LoVo (cell line): ENCODE measurements at places on chromosomes 1 and 21.

GRCh38 chr1:19505693-19506457 is 20.5 kb upstream of the CAPZB start:
- DNase-seq = no peak

- no peak for DNase-seq
Observed at GRCh38 chr1:157880621-157881020, 39.0 kb upstream of the CD5L start.

DNA sequence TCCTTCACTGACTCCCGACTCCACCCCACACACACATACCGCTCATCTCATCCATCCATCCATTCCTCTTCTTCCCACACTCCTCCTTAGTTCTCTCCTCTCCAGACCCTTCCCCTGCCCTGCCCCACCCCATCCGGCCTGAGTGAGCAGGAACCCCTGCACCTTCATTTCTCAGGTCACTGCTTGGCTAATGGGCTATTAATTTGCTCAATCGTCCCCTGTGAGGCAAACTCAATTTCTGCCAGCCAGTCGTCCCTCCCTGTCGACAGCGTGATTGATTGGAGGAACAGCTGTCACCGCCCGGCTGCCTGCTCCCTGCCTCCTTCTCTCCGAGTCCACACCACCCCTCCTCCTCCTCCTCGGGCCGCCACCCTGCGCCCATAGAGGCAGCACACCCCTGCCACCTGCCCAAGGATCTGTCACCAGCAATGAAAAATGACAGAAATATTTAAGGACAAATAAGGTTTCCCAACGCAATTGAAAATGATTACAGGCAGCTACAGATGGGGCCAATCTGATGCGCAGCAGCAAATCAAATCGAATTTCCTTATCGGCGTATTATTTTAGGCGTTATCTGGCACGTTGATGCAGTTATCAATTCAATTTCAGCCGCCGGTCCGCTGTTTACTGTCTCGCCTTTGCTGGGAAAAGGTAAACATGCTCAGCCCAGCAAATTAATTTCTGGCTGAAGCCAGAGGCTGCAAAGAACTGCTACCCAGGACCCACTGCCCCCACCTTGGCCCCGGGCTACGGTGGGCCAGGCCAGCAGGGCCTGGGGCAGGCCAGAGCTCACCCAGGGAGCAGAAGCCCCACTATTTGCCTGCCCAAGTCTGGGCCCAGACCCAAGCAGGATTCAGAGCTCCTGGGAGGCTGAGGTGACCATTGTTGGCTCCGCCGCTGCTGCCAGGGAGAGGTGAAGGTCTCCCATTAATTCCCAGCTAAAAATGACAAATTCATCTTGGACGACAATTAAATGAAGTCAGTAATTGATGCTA is 71.3 kb downstream of the TMEM53 start:
- no peak for DNase-seq

DNA sequence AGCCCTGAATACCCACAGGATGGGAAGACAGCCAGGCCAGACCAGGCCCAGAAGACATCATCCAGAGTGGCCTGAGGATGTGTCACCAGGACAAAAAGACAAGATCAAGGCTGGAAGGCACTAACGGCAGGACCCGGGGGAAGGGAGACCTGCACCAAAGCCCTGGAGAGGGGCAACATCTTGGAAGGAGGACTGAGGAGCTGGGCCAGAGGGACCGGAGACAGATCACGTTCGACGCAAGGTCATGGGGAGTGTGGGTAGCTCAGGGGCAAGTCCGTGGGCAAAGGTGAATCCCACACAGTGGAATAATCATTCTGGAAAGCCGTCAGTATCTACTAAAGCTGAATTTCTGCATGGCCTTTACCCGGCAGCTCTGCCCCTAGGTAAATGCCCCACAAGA is 478.6 kb downstream of the MATN1 start:
- no peak for DNase-seq

GRCh38 chr1:109158433-109158832 is 44.5 kb downstream of the ELAPOR1 start:
- DNase-seq = no peak

- DNase-seq = no peak
Observed at GRCh38 chr1:32897082-32898049, 3.8 kb downstream of the TMEM54 start.

- DNase-seq = no peak
Observed at GRCh38 chr21:42706765-42707164, 53.3 kb downstream of the PDE9A start.

DNA sequence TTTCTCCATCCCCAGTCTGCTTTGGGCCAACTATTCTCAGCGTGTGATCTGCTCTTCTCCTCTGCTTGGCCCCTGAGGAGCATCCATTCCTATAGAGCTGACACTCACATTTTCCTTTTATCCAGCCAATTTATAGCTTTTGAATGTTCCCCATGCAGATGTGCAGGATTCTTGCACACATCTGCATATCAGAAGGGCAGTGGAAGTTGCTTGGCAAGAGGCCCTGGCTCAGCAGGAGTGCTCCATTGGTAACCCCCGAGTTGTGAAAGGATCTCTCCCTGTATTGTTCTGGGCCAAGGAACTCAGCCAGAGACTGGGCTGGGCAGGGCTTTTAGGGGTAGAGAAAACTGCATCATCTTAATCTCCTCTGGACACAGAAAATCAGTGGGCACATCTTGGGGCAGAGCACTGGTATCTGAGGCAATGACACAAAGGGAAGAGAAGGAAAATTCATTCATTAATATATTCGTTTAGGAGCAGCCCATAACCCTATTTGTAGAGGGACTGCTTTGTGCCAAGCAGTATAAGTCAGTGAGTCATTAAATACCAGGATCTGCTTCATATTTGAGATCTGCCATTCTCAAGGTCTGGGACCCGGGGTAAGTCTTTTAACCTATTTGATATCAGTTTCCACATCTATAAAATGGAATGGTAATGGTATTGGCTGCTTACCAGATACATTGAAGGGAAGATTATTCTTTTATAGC is 31.0 kb upstream of the BEND5 start:
- no peak for DNase-seq

DNA sequence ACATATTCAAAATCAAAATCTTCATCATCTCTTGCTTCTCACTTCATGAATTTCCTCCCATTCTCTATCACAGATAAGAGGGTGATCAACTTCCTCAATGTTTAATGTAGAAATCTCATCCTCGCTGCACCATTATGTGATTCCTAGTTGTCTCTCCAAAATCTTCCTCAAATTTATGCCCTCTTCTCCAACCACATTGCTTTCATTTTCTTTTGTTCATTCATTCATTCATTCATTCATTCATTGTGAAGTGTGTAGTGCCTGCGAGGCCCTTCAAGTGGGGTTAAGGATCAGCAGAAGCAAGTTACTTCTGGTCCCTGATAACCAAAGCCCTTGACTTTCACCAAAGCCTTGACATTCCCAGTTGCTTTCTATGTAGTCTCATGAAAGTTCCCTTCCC is 33.5 kb upstream of the HIVEP3 start:
- DNase-seq = no peak

DNA sequence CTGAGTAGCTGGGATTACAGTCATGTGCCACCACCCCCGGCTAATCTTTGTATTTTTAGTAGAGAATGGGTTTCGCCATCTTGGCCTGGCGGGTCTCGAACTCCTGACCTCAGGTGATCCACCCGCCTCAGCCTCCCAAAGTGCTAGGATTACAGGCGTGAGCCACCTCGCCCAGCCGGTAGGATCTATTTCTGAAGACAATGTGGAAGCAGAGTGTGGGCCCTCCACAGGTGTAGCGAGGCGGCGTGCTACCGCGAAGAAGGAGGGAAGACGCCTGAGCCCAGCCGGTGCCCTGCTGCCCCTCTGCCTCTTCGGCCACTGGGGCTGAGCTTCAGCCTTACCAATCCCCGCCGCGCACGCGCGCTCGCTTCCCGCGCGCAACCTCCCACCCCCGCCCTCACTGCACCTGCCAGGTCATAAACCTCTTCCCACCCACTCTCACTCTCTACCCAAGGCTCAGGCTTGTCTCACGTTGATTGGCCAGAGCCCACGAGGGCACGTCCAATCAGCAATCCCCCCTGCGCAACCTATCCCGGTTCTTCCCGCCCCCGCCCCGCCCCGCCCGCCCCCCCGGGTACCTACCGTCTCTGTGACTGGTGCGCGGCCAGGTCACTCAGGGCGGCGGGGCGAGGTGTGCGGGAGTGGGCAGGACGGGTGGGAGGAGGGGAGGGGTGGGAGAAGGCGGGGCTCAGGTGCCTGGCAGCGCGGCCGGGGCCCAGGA is 409 bp upstream of the HOOK1 start:
- DNase-seq = peak; percentile 95

- DNase-seq = no peak
Observed at GRCh38 chr21:41338455-41338854, 21.9 kb downstream of the FAM3B start.

DNA sequence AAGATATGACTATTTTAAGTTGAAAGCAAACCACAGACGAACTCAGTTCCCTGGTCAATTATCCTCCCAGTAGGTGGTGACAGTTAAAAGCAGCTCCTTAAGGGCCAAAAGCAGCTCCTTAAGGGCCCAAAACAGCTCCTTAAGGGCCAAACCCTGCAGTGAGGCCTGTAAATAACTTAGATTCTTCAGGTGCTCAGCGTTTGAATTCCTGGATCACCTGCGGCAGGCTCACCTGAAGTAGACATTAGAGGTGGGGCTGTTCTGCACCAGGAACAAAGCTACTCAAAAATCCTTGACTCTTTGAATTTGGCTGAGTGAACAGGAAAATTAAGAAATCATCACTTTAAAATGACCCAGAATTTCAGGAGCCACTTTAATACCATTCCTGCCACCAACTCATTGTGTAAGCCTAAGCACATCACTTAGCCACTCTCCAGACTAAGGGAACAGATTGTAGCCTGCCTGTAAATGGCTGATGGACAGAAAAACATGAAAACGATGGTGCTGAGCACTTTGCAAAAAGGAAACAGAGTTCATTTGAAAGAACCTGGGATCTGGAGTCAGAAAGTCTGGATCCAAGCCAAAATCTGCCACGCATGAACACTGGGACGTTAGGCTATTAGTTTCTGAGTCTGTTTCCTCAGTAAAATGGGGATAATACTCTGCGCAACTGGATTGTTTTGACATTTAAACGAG is 126.9 kb downstream of the LRIG2 start:
- no peak for DNase-seq

DNA sequence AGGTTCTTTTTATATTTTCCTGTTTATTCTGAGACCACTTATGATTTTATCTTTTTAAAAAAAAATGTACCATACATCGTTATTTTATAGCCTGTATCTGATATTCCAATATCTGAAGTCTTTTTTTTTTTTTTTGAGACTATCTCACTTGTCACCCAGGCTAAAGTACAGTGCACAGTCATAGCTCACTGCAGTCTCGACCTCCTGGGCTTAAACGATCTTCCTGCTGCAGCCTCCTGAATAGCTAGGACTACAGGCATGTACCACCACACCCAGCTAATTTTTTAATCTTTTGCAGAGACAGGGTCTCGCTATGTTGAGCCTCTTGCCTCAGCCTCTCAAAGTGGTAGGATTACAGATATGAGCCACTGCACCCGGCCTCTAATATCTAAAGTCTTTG is 25.1 kb downstream of the BCAR3 start:
- no peak for DNase-seq

DNA sequence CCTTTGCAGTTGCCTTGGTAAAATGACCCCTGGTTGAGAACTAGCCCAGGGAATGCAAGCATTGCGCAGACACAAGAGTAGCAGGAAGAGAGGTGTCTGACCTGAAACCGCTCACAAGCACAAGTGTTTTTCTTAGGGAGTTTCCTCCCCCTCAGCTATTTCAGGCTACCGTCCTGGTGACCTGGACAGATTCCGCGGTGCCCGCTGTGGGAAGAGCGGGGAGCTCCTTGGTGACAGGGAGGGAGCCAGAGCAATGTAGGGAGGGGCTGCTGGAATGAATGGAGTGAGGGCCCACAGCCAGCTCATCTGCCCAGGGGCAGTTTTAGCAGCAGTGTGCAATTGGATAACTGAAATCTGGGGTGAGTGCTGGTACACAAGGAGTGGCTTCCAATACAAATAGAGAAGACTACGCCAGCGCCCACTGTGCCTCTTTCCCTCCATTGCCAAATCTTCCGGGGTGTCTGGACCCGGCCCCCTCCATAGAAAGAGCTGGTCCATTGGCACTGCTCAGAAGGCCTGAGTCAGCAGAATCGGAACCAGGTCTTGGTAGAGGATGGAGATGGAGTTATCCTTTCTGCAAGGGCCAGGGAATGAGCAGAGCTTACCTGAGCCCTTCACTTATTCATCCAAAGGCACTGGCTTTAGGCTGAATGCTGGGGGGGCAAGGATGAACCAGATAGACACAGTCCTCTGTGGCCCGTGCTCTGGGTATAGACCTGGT is 82.8 kb downstream of the TRABD2B start:
- no peak for DNase-seq

GRCh38 chr1:168714012-168714411 is 15.0 kb downstream of the DPT start:
- peak; percentile 72 for DNase-seq

GRCh38 chr1:154502066-154502743 is at the start of the genes SHE and TDRD10:
Gene SHE, minus strand, starts transcription at chr1:154502412. Its CDS starts 386 bp downstream, at chr1:154502026.
Gene TDRD10, plus strand, starts transcription at chr1:154502219. Its CDS starts 4,685 bp downstream, at chr1:154506904.
- DNase-seq = no peak

- no peak for DNase-seq
Observed at GRCh38 chr21:32315511-32316281, 17.0 kb downstream of the MRAP start.

DNA sequence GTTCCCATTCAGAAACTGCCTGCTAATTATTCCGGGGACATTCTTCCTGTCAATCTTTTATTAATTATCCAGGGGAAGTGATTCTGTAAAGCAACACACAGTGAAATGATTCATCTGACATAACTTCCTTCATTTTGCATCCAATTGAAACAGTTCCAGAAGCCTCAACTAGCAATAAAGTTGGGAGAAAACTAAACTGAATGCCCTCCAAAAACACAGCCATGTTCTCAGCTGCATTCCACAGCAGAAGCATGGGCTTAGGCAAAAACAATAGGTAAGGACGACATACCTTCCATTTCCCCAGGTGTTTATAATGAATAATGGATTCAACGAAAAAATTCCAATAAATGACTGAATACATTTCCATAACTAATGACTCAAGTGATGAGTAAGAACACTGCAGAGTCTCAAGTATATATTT is 36.9 kb upstream of the TARBP1 start:
- DNase-seq = peak; percentile 18

- DNase-seq = no peak
Observed at GRCh38 chr21:28066596-28067387, 925.9 kb downstream of the LTN1 start.

- no peak for DNase-seq
Observed at GRCh38 chr1:57963581-57963980, 539.7 kb upstream of the DAB1 start.

GRCh38 chr1:236654957-236655356 is 31.3 kb upstream of the ACTN2 start:
- DNase-seq = no peak

GRCh38 chr1:176765608-176766007 is 302.6 kb downstream of the PAPPA2 start:
- DNase-seq = no peak

- DNase-seq = no peak
Observed at GRCh38 chr1:161985301-161985822, 38.3 kb downstream of the OLFML2B start.

DNA sequence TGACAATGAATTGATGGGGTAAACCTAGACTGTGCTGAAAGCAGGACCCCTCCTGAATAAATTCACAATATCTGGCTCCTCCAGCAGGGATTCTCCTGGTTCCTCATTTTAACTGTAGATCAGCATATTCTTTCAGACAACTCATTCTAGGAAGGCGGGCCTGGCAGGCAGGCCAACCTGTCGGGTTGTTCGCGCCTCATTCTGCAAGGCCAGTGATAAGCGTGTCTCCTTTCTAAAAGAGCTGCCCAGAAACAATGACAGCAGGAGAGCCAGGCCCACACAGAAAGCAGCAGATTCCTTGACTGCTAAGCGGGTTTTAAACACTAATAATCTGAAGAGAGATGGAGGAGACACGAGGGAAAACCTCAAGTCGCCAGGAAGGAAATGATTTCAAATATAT is 70.0 kb downstream of the NTPCR start:
- DNase-seq = no peak

- DNase-seq = no peak
Observed at GRCh38 chr1:54975356-54976108, 4.9 kb upstream of the TMEM61 start.
